ENCODE measurements at places on chromosomes 11 and 22.

DNA sequence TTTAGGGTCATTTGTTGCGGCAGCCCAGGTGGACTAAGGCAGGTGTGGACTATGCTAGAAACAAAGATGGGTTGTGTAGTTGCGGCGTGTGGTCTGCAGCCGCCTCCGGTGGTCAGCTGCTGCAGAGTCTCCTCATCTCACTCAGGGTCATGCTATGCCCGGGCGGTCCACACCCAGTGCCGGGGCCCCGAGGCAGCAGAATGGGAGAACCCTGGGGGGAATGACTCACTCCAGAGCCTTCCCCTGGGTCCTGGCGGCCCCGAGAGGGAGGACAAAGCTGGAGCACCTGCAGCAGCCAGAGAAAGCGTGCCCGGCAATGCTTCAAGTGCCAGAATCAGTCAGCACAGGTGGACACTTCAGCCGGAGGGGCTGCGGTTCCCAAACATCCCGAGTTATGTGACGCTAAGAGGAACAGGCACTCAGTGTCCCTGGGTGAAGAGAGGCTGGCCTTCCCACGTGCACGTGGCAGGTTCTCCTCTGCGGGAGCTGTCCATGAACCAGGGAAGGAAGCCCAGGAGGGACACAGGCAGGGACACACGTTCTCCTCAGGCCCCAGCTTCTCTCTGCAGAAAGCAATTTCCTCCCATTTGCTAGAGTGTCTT is 289.6 kb upstream of the B3GAT1 start:
- DNase-seq: no peak

DNA sequence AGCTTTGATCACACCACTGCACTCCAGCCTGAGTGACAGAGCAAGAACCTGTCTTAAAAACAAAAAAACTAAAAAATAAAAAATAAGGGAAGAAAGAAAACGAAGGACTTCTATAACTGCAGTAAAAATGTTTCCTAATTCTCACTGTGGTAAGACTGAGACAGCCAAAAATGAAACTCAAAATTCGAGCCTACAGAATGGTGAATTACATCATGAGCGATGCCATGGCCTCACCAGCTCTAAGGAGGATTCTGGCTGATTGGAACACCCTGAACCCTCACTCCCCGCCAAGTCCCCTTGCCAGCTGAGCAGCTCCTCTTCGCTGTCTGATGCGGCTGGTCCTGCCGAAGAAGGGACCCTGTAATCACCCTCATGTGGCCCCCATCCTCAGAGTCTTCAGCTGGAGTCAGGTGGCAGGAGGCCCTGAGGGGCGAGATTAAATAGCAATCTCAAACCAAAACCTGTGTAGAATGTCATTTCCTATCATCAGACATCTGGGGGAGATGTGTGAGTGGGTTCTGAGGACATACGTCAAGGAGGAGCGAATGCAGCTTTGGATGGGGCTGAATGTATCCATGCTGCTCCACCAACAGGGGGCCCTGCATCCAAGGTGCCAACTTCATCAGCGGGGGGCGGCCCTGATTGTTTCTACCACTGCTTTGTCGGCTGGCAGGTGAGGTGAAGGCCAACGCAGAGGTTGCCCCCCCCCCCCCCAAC is 29.2 kb downstream of the PDGFB start:
- peak; percentile 1 for DNase-seq

DNA sequence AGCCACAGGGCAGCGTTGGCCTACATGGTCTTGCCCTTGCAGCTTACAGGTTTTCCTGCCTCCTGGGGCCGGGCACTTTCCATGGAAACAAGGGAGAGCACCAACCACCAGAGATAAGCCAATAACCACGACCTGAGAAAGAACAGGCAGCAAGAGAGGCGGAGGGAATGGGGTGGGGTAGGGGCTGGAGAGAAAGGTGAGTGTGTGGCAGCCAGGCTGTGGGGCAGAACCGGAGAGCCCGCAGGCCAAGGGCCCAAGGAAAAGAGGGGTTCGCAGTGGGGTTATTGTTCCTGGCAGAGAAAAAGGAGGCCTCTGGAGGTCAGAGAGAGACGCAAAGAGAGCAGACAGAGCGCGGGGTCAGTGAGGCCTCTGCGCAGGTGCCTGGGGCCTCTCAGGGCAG is 33.2 kb downstream of the LRRC74B start:
- DNase-seq: no peak

DNA sequence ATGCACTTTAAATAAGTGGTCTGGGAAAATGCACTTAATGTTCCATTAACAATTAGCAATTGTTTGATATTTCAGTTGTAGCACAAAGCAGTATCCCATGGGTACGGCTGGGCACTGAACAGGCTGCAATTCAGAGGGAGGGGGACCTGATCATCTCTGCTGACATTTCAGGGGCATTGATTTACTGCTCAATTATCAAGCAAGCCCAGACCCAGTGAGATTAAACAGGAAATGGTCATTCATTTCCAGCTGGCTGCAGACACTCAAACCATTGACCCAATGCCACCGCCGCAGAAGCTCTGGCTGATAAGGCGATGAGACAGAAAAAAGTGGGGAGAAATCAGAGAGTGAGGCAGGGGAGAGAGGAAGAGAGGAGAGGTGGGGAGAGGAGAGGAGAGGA is 1.2 kb downstream of the GPR83 start:
- DNase-seq: no peak

DNA sequence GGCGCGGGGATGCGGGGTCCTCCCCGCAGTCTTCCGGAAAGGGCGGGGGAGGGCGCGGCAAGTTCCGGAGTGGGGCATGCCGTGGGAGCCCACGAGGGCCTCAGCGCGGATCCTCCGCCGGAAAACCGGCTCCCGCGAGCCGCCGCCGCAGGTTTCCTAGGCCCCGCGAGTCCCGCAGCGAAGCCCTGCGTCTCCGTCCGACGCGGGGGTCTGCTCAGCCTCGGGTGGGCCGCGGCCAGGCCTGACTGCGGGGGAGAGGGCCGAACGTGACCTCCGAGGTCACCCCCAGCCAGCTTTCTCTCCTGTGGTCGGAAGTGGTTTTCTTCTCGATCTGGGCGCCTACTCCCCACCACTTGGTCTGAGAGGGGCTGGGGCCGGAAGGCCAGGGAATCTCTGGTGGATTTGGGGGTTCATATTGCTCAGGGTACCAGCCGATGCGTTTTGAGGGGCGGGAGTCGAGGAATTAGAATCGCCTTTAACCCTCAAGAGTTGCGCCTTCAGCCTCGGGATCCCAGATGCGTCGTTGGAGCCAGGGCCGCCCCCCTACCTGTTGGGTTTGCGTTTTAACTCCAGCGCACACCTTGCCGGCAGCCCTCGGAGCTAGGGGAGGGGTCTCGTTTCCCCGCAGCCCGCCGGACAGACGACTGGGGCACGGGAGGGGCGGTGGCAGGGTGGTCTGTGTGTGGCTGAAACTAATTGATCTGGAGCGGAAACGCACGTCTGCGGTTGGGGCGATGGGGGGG is 3.6 kb upstream of the CCND1 start:
- no peak for DNase-seq

DNA sequence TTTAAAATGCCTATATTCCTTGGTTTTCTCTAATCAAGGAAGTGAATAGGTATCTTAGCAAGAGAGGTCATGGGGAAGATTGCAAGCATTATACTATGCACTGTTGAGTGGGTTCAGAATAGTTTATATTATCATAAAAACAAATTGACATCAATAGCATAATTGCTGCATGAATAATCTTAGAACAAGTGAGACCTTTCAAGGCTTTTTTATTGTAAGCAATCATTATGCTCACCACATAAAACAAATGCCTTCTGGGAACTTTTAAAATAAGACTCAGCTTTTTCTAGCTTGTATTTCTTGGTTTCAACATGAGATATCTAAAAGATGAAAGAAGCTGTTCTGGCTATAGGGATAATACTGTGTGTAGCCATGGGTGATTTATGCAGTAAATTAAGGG is 135.6 kb upstream of the ZC3H12C start:
- no peak for DNase-seq

- DNase-seq: no peak
These were observed 92.3 kb upstream of the AMOTL1 start for GRCh38 chr11:94675813-94676212.

DNA sequence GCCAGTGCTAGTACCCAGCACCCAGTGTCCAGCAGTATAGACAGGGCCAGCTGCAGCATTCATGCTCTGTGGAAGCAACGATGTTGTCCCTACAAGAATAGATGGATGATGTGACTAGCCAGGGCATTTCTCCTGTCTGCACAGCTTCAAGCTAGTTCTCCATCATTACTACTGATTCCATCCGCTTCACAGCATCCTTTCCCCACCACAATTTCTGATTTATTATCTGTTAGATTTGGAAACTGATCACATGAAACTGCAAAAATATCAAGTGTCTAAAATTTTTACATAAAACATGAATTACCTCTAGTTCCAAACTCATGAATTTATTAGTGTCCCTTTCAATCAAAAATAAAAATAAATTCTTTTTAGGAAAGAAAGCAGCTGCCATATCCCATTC is 138.9 kb upstream of the POU2AF2 start:
- no peak for DNase-seq

DNA sequence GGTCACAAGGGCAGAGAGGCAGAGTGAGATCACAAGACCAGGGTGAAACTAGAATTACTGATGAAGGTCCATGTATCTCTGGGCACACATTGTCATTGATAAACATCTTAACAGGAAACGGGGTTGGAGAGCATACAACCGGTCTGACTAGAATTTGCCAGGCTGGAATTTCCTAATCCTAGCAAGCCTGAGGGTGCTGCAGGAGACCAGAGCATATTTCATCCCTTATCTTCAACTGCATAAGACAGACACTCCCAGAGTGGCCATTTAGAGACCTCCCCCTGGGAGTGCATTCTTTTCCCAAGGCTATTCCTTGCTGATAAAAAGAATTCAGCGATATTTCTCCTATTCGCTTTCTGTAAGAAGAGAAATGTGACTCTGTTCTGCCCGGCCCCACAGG is 84.6 kb upstream of the IZUMO1R start:
- no peak for DNase-seq

GRCh38 chr11:28566339-28567089 is 458.3 kb downstream of the METTL15 start:
- no peak for DNase-seq

DNA sequence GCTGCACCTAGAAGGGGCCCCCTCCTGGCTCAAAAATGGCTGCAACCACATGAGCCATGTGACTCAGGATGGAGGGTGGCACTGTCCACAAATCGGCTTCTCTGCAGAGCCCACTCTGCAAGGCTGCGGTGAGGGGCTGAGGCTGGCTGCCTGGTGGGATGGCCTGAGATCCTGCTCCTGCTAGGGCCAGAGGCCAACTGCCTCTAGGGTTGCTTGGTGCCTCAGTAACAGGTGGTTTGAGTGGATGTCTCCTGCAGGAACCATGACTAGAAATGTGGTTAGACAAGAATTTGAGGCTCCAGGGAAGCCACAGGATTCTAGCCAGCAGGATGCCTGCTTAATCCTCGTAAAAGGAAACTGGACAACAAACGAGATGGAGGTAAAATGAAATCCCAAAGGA is 17.1 kb downstream of the PATZ1 start:
- no peak for DNase-seq

DNA sequence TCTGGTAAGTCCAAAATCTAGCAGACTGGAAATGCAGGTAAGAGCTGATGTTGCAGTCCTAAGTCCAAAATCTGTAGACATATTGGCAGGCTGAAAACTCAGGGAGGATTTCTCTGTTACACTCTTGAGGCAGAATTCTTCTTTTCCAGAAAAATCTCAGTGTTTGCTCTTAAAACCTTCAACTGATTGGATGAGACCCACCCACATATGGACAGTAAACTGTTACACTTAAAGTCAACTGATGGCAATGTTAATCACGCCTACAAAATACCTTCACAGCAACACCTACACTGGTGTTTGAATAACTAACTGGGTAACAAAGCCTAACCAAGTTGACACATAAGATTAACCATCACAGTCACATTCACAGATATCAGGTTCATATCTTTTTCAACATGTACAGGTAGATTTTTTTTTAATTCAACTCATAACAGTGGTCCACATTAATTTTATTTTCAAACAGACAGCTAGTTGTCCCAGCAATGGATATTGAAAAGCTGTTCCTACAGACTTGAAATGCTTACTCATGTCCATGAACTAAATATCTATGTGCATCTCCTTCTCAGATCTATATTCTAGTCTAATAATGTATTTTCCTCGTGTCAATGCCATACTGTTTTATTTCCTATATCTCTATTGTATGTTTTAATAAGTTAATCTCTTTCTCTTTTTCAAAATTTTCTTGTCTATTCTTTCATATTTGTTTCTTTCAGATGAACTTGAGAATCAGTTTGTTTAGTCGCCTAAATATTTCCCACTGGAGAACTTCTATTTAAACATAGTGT is 110.1 kb downstream of the TMPRSS5 start:
- DNase-seq: no peak

- DNase-seq: no peak
These were observed 13.7 kb upstream of the DEPDC7 start for GRCh38 chr11:33001751-33002542.

GRCh38 chr11:75066061-75066460 is 30.6 kb downstream of the OR2AT4 start:
- DNase-seq: no peak

GRCh38 chr11:131691181-131692041 is 321.0 kb downstream of the NTM start:
- DNase-seq: no peak

GRCh38 chr11:61654397-61654829 is 25.8 kb upstream of the DAGLA start:
- DNase-seq: no peak

GRCh38 chr11:73350908-73351636 is 25.1 kb upstream of the RELT start:
- no peak for DNase-seq

GRCh38 chr11:14725150-14725549 is 81.5 kb downstream of the PDE3B start:
- DNase-seq: no peak

- no peak for DNase-seq
These were observed 59.3 kb downstream of the EHF start for GRCh38 chr11:34680206-34680605.

GRCh38 chr11:64476881-64477280 is 114.1 kb upstream of the SLC22A12 start:
- no peak for DNase-seq

GRCh38 chr11:19735157-19735908 is 22.7 kb downstream of the NAV2 start:
- DNase-seq: no peak

DNA sequence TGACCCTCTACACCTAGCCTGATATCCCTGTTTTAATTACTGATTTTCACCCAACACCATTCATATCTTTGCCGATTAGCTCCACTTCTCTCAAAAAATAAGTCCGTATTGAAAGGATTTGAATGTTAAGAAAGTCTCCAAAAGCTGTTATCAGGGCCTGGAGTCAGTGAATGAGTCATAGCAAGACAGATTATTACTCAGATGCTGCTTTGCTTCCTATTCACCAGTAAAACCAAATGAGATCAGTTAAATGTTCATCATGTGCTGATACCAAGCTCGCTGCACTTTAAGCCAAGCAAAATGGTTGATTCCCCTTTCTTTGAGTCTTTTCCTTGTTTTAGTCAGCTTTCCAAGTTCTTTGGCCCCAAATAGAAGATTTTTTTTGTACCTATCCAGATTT is 228.4 kb downstream of the FAT3 start:
- DNase-seq: no peak

DNA sequence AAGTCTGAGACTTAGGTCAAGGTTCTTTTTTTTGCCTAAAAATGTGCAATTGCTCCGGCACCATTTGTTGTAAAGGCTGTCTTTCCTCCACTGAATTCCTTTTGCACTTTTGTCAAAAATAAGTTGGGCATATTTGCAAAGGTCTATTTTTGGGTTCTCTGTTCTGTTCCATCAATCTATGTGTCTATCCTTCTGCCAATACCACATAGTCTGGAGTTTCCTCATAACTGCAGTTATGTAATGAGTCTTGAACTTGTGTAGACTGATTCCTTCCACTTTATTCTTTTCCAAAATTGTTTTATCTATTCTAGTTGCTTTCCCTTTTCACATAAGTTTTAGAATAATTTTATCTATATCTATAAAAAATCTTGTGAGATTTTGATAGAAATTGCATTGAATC is 6.7 kb downstream of the KCNJ5 start:
- no peak for DNase-seq
